ENCODE measurements at places on chromosomes 7 and 10.

- no peak for DNase-seq
These were observed 325.9 kb downstream of the TNS3 start for GRCh38 chr7:47256016-47256415.

GRCh38 chr7:64642875-64643274, 23.1 kb upstream of the ZNF107 start:
- DNase-seq = no peak

DNA sequence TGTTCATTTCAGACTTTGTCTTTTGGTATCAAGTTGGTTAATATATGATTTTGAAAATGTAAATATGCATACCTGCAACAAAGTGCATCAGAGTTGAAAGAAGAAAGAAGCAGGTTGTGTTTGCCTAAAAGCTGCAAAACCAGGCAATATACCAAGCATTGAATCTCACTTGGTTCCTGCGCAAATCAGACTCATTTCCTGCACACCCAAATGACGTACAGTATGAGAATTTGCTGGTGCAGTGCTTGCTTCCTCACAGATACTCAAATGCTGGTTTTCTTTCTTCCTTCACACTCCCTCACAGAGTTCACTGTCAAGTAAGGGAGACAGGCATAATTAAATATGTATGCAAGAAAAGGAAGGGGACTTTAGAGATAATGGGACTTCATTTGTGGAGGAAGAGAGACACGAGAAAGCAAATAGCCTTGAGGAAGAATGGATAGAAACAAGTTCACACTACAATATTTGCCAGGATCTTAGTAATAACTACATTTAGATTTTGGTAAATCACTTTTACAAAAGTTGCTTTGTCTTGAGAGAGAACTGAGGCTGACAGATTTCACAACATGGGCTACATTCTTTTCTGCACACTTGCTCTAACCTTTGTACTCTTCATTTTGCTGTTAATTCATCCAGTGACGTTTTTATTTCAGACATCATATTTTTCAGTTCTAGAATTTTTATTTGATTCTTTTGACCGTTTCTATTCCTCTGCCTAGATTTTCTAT, 56.9 kb upstream of the AOAH start:
- no peak for DNase-seq

DNA sequence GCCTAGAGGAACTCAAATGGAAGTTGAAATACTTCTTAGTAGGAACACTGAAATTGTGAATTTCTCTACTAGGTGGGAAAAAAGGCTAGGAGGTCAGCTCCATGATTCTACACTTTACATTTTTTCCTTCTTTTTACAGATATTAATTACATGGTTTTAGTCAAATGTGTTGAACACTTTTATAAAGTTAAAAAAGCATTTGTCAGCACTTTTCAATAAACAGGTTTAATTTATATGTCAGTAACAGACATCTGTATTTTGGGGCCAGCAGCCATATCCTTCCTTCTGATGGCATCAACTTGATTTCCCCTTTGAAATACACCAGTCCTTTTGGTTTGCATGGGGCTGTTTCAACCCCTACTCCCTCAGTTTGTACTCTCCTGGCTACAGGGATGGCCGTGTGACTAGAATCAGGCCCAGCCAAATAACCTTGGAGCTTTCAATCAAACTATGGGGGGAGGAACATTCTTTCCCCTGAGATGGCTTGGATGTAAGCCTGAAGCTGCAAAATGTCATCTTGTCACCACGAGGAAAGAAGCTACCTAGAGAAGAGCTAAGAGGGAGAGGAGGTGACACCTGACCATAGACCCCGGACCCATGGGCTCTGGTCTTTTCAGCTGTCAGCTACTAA, 171.0 kb upstream of the NEBL start:
- DNase-seq = no peak

DNA sequence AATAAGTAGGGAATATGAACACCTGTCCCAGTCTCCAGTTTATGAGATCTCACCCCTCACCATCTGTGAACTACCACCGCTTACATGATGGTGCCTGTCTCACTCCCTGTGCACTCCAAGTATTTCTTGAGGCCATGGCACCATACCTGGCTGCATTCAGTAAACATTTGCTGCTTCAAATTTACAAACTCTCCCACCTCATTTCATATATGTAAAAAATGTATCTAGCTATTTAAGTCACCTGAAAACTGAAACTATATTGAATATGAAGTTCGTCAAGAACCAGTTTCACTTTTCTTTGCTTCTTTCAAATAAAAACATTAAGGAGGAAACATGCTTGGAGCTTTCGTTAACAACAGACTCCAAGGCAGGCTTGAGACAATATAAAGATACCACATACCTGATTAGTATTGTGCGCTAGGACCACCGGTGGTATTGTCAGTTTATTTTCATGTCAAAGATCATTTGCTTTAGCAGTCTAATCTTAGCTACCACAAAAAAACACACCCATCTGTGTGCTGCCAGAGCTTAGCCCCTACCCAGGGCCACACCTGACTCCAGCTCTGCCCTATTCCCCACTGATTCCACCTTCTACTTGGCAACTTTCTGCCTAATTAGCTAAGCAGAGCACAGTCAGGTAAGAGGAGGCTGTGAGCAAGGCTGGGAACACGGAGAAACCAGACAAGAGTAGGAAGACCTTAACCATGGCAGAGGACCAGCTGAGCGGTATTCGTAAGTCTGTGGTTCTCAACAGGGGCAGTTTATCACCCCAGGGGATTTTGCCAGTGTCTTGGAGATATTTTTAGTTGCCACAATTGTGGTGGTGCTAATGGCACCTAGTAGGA, 92.0 kb downstream of the ZFAND4 start:
- no peak for DNase-seq

GRCh38 chr10:123132576-123133477, 2.9 kb upstream of the HMX3 start:
- peak; percentile 18 for DNase-seq

- no peak for DNase-seq
These were observed 64.9 kb downstream of the IKZF1 start for GRCh38 chr7:50369143-50370026.

DNA sequence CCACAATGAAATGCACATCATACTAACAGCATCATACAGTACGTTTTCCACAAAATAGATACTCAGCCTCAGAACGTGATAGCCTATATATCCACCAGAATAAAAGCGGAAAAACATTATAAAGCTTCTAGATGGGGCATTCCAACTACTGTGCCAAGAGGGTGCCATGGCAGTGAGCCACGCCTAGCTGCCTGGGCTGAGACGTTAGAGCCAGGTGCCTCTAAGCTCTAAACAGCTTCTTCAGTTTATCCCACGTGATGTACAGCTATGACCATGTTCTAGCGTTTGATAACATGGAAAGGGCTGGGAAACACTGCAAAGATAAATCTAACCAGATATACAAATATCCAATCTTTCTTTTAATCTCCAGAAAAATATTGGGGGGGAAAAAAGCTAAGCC, 17.8 kb downstream of the USP6NL start:
- DNase-seq = no peak
